ENCODE measurements at places on chromosomes 7 and 10.

GRCh38 chr10:85317827-85318226, 989.4 kb downstream of the CCSER2 start:
- DNase-seq, result no peak

- no peak for DNase-seq
Measured at GRCh38 chr10:8352171-8353075, 297.9 kb downstream of the GATA3 start.

GRCh38 chr7:55265836-55266642, 99.1 kb upstream of the LANCL2 start:
- no peak for DNase-seq

DNA sequence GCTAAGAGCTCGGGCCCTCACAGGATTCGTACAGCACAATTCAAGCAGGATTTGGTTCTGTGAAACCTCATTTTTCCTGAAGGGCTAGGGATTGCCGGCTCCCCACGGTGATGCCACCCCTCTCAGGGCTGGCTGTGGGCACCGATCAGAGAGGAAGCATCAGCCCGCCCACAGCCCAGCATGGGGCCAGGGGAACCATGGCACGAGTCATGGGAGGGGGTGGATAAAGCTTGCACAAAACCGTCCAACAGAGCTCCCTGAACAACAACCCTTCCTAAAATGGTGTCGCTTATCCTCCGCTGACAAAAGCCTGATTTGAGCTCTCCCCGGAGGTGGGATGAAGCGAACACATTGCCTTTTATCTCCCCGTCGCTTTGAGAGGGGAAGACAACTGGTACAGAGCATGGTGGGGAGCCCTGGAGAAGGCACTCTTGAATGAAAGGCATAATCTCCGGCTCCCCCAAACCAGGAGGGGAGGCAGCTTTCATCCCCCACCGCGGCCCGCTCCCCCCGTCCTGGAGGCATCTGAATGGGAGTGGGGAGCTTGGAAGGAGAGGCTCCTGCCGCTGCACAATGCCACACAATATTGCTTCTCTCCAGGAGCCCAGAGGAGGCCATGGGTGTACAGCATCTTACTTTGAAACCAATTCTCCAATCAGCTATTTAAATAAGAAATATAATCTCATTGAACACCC, 144.0 kb downstream of the RPS24 start:
- DNase-seq, result no peak

- DNase-seq, result no peak
Measured at GRCh38 chr10:12353399-12354242, 4.3 kb downstream of the CAMK1D start.

GRCh38 chr10:124991835-124992234, 49.9 kb downstream of the ZRANB1 start:
- no peak for DNase-seq

DNA sequence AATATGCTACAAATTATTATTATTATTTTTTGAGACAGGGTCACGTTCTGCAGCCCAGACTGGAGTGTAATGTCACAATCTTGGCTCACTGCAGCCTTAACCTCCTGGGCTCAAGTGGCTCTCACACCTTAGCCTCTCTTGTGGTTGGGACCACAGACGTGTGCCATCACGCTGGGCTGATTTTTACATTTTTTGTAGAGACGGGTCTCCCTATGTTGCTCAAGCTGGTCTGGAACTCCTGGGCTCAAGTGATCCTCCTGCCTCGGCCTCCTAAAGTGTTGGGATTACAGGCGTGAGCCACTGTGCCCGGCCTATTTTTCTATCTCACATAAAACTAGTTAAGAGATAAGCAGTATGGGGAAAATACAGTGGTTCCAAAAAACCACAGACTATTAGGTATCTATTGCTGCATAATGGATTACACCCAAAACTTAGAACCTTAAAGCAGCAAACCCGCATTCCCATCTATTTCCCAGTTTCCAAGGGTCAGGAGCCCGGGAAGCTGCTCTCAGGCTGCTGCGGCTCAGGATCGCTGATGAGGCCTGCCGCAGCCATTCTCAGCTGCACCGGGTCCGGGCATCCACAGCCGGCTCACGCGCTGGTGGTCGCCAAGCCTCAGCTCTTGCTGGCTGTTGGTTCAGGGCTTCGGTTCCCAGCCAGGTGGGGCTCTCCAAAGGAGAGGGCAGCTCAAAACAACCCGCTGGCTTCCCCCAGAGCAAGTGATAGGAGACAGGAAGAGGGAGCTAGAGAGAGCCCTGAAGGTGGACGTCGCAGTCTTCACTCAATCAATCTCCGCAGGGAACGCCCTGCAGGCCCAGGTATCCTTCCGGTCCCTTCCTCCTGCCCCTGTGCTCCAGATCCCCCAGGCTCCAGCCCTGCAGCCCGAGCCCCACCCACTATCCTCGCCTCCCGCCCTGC, 128.2 kb downstream of the UBE2H start:
- DNase-seq, result peak; percentile 98

- no peak for DNase-seq
Measured at GRCh38 chr10:80468002-80468401, 13.9 kb downstream of the TSPAN14 start.

- no peak for DNase-seq
Measured at GRCh38 chr7:131543298-131543697, 13.1 kb downstream of the PODXL start.

DNA sequence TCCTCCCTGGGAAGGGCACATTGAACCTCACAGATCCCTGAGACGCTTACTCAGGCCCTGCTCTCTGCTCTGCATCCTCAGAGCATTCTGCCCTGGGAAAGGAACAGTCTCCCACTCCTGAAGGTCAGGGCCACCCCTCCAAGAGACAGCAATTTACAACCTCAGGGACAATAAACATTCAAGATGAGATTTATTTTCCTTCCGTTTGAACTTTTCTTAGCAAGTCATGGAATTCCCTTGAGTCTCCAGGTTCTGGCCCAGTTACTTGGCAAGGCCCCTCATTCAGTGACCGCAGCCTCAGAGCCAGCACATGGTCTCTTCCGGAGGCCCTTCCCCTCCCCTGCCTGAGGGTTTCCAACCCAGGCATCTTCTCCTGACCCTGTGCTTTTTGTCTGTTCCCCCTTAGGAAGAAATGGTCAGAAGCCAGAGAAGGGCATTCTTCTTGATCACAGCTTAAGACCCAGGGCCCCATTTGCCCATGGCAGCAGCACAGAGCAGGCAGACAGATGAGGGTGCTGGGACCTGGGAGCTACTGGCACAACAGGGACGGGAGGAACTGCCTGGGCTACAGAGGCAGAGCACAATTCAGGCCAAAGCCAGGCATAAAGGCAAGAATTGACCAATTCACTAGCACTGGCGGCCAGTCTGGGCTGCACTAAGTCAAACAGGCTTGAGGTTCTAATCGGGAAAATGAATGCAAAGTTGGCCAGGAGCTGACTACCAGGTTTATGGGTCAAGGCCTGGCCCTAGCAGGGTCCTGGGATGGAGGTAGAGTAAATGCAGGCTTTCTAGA, 56.7 kb downstream of the VSTM4 start:
- no peak for DNase-seq

All from NCI-H526 (cell line).